Activated gamma-delta T cell treated with anti-CD3 and anti-CD28 coated beads, Interleukin-2, amount 50 U/mL, for 16 hours (primary cell): ENCODE measurements at places on chromosomes 16 and 17.

DNA sequence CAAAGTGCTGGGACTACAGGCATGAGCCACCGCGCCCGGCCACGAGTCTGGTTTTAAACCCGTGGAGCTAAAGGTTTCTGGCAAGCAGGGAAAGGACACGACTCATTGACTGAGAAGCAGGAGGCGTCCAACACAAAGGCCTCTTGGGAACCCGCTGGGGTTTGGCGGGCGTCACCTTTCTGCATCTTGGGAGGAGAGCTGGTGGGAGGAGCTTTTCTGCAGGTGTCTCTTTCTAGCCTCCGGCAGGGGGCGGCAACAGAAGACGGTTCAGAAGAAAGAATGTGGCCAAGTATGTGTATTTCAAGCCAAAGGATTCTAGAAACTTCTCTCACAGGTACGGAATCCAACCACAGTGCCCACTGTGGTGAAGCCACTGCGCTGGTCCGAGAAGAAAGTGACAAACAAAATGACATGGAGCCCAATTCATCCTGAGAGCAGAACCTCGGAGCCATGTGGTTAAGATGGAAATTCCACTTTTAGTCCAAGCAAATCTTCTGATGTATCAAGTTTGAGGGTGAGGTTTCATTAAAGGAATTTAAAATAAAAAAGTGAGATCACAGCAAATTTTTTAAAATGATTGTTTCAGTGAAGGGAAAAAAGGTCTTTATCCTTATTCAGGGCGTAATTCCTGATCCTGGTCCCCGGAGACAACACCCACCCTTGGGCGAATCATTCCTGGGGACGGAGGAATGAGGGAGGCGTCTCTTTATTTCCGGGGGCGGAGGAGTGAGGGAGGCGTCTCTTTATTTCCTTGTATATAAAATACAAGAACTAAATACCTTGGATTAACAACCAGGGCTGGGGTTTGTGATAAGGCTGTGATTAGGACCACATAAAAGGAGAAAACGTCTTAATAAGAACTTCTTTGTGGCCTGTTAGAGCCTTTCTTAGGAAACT, 97.6 kb downstream of the MRM3 start:
- DNase-seq = peak; percentile 10

DNA sequence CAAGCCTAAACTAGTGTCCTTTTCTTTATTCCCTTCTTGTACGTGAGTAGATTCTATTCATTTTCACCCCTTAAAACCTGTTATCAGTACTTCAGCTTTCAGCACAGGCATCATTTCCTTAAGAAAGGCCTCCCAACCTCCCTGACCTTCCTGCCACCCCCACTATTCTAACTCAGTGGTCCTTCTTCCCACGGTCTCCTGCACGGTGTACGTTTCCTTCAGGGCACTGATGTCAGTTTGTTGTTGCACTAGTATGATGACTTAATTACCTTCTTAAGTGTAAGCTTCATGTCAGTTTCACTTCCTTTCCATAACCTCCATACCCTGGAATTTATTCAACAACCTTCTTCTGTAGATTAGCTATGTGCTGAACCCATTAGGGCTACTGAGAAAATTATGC, 484.2 kb downstream of the HS3ST4 start:
- DNase-seq = no peak

DNA sequence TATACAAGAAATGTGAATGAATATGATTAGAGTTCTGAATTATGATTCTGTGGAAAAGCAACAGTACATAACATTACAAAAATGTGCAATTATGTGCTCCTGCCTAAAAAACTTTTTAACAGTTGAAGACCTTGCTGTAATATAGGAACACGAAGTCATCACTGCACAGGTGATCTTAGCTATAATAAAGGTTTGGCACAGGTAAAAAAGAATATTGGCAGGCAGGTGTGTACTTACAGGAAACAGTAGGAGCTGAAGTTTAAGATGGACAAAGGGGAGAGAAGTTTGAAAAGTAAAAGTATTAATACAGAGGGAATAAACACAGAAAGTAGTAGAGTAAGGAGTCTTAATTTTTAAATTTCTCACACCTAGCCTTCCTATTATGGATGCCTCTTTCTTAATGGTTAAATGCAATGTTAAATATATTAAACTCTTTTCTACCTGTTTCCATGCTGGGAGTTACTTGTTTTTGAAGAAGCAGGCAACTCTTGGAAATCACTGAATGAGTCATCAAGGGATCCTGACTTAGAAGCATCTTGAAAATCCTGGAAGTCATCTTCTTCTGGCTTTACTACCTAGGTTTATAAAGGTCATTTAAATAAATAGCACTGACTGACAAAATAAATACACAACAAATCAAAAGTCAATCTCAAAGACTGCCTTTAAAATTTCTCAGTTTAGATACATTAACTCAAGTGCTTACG, 40.7 kb downstream of the SYNRG start:
- DNase-seq = no peak

DNA sequence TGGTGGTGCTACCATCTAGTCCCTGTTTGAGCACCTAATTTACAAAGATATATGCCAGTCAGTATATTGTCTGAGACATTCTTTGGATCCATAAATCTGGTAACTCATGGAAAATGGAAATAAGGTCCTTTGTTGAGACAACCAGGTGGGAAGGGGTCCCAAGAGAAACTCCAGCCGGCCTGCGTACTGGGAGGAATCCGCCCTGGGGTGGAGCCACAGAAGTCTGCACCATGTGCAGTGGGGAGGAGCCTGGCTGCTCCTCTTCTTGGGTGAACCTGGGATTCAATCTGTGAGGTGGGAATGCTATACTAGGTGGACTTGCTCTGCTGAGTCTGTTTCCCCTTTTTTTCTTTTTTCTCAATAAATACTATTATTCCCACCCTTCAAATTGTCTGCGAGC, 339.2 kb upstream of the TNRC6C start:
- no peak for DNase-seq

GRCh38 chr17:40952661-40953060, 14.1 kb downstream of the KRT39 start:
- DNase-seq = no peak
